Liver (tissue), 10 donors: ENCODE measurements at places on chromosomes 4 and X. TPM values are rescaled to one million over a fixed set of nuclear protein-coding genes. Genes with fewer than 3 reads are reported as not detected.

DNA sequence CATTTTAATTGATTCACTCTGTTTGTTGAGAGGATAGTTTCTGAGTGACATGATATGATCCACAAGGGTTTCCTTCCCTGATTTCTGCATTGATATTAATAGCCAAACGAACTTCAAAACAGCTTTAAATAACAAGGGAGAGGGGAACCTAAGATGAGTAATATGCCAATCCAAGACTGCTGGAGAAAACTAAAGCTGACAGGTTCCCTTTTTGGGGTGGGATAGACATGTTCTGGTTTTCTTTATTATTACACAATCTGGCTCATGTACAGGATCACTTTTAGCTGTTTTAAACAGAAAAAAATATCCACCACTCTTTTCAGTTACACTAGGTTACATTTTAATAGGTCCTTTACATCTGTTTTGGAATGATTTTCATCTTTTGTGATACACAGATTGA is 182.2 kb downstream of the AR start:
- no peak for DNase-seq

DNA sequence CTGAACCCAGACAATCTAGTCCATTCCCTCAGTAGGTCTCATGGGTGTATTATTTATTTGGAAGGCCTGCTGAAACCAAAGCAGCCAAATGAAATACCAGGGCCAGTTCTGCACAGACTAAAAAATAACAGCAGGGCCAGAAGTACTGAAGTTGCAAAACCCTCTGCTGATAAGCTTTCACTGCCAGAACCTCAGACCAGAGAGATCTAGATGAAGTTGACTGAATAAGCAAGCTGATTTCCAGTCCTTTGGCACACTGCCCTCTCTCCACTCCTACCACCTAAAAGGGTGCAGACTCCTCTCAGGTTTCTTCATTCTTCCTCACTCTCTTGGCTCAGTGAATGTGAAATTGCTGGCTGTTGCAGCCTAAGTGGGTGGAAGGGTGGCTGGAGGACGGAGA is 276.7 kb upstream of the KLF3 start:
- peak; percentile 45 for DNase-seq

DNA sequence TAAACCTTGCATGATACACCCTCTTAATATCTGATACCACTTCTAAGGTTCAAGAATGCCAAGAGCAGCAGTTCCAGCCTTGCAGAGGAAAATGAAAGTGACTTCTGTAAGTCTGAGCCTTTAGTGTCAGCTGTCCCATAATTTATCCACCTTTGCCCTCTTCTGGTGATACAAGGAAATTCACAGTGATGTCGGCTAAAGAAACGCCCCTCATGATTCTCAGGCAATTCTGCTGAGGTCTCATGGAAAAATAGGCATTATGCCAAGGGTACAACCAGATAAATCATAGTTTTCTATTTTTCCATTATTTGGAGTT is 172.2 kb upstream of the CXCL13 start:
- DNase-seq = no peak

GRCh38 chr4:168787801-168788595 is 222.1 kb downstream of the CBR4 start:
- no peak for DNase-seq

DNA sequence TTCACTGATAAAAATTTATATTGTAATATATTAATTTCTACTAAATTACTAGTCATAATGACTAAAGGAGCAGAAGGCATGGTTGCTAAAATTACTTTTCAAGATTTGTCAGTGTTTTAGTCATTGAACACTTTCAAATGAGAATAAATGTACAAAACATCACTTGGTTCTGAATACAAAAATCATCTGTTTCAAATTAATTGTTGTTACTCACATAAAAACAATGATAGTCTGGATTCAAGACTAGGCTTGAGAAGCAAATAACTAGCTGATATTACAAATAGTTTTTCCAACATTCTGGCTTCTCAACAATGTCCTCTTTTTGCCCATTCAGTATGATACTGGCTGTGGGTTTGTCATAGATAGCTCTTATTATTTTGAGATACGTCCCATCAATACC is 112.5 kb downstream of the ANAPC10 start:
- DNase-seq = no peak

DNA sequence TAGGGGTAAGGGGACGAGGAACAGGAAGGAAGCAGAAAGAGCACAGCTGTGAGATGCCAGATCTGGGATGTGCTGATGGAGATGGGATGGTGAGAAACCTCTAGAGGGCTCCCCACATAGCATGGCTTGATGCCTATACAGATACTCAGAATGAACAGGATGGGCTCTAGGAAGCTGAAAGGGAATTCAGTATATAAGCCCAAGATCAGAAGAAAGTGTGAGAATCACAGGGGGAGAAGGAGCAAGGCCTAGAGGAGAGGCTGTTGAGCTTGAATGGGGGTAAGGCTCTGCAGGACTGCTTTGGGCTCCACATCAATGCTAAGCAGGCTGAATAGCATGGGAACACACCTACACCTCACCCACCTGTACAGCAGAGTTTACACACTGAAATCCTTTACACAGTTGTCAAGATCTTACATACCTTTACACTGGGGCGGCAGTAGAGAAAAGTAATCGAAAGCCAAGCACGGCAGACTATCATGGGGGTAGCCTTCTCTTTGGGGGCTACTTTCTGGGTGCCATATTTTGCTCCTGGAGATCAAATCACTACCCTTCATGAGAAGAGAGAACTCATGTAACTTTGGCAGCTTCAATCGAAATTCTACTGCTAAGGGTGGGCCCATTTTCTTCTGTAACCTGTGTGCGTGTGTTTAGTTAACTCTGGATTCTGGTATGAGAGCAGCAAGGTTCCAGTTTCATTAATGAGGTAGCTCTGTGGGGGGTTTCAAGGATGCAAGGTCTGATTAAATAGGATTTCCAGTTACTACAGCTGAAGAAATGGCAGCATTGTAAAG is 30.6 kb downstream of the HOPX start:
- no peak for DNase-seq

DNA sequence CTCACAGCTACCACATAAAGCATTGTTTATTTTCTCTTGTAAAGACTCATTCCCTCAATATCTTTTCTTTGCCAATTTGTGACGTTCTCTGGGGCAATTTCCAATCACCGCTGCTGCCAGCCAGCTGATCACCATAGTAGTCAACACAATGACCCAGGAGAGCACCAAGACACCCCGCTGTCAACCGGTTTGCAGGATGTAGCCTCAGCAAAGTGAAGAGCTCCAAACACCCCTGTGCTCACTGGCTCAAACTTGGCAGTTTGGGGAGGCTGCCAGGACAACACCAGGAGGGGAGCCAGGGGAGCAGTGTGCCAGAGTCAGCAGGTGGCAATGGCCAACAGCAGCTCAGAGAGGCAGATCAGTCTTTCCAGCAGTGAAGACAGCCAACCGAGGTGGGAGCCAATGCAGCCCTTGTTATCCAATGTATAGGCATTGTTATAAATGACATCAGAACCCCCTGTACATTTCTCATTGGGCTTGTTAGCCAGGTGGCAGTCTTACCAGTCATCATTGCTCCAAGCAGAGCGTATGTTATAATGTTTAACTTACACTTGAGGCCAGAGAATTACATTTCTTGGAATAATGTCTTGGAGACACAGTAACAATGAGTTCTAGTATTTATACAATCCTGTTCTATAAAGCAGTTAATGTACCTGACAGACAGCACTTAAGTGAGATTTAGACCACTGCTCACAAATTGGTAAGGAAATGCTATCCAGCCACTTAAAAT is 274.9 kb upstream of the GK2 start:
- DNase-seq = no peak

The GAGE1 gene
- not detected for total RNA-seq

DNA sequence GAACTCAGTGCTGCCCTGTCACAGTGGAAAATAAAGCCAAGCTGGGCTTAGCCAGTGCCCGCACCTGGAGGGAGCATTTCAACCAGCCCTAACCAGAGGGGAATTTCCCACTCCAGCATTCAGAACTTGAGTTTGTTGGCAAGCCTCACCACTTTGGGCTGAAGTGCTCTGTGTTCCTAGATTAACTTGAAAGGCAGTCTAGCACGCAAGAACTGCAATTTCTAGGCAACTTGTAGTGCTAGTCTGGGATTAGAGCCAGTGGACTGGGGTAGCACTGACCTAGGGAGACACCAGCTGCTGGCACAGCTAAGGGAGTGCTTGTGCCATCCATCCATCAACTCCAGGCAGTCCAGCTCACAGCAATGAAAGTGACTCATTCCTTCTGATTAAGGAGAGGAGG is 1060.6 kb upstream of the GRID2 start:
- no peak for DNase-seq

DNA sequence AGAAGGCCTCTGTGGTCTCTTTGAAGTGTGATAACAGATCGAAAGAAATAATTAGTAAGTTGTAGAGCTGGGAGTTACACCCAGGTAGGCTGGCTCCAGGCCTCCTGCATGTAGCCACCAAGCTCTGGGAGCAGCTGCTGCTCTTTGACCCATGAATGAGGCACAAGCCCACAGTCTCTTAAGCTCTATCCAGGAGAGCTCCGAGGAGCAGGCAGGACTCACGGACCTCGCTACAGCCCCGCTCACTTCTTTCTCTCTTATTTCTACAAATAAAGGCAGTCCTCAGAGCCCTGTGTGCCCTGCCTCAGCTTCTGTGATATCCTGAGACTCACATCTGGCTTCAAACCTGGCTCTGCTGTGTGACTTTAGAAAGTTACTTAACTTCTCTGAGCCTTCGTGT is 86.9 kb downstream of the EVC start:
- DNase-seq = no peak

The PNMA6F gene
- total RNA-seq = not detected

- DNase-seq = no peak
Measured at GRCh38 chr4:109994415-109994827, 81.7 kb downstream of the EGF start.

DNA sequence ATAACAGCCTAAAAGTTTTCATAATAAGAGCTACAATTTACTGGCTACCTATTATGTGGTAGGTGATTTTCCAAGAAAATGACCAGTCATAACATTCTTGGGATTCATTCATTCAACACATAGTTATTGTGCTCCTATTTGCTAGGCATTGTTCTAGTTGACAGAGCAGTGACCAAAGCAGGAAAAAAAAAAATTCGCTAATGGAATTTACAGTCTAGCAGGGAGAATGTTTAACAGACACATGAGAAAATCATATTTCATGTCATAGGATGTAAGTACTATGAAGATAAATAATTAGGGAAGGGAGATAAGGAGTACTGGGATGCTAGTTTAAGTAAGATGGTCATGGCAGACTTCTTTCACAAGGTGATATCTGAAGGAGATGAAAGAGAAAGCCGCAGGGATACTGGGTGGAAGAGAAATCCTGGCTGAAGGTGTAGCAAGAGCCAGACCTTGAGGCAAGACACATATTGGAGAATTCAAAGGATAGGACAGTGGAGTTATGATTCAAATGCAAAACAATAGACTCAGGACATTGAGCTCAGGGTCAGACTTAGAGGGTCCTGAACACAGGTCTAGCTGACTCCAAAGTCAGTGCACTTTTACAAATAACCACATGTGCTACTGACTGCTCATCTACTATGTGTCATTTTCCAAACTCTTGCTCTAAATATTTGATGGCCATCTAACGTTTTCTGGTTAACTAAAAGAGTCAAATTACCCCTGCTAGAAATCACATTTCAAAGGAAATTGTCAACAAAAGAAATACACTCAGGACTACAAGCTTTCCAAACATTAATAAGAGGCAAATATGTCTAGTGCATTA is 20.4 kb downstream of the SPCS3 start:
- DNase-seq = no peak

- no peak for DNase-seq
Measured at GRCh38 chr4:172142281-172142741, 329.1 kb downstream of the GALNTL6 start.

DNA sequence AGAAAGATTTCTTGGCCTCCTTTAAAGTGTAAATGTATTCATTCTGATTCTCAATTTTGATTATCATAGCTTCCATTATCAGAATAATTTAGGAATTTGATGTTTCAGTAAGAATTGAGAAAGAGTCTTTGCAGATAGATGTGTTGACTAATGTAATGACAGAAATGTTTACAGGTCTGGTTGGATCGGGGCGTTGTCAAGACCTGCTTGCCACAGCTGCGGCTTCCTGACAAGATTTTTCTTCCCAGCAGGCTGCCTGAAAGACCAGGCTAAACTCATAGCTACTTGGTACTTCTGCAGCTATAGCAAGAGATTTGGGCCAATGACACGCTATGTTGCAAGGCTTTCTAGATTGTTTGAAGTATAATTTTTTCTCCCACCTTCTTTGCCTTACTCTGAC is 91.5 kb upstream of the ANKRD50 start:
- no peak for DNase-seq
